ENCODE measurements at places on chromosomes 1 and 21.
A peak's percentile ranks its signal among the peaks of the same experiment; 100 is the strongest.

DNA sequence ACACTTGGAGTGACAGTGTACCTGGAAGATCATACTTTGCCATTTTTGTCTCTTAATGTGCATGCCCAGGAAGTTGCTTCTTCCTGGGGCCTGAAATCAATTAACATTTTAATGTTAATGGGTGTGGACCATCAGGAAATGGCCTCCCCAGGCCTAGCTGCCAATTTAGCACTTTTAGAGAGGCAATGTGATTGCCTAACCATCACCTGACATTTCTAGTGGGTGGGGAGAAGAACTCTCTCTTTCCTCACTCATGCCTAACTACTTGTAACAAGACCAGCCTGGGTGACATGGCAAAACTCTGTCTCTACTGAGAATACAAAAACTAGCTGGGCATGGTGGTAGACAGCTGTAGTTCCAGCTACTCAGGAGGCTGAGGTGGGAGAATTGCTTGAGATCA lies 549.0 kb upstream of the RGS18 start:
- no peak for DNase-seq

- DNase-seq, result no peak
Measured at GRCh38 chr1:178960482-178961240, 65.0 kb upstream of the FAM20B start.

DNA sequence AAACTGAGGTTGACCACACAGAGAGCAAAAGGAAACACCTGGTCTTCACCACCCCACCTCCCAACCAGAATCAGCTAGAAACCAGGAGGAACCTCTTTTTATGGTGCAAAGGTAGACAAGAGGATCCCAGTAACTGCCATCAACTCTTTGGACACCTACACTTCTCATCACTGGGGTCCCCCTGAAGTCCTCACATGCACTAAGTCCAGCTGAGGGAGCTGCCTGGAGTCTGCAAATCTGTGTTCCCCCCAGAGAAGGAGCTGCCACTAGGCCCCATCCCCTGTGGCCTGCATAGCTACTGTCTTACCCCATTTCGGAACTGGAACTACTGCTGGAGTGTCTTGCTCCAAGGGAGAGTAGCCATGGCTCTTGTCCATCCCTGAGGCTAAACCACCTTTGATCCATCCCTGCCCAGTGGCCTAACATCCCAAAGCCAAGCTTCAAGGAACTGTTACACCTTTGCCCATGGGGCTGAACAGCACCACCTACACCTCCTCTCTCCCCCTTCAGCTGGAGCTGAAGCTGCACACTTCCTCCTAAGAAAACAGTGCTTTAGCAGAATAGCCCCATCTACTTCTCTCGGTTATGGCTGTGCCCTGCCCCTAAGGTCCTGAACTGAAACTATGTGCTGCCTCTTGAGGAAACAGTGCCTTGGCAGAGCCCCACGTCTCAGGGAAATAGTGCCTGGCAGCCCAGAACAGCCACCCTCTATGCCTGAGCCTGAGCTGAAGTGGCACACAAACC lies 85.4 kb upstream of the CD53 start:
- DNase-seq, result no peak

DNA sequence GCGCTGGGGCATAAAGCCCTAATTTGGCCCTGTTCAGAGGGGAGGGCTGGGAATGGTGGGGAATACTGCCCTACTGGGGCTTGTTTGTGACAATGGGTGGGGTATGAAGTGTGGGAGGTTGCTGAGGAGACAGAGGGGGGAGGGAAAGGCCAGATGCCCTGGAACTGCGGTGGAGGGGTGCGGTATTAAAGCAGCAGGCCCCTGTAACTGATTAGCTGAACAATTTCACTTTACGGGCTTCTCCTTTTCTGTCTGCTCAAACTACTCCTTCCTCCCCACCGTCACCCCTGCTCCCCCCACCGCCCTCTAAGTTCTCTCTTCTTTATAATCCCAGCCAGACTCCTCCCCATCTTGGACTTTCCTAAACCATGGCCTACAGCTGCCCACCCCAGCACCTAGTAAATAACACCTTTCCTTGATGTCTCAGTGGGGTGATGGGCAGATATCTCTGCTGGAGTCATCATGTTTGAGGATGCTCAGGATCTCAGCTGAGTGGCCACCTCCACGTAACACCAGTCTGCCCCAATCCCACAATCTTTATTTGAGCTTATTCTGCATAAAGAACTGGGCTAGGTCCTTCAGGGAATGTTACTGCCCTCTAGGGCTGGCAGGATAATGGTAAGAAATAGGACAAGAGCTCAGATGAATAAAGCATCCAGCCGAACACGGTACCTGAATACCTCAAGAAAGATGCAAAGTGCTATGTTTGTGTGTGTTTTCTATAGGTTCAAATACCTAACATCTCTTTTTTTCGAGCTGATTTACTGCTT lies 33.5 kb downstream of the XCL1 start:
- no peak for DNase-seq

- peak; percentile 54 for DNase-seq
Measured at GRCh38 chr1:53982034-53982762, 35.8 kb downstream of the LDLRAD1 start.

- no peak for DNase-seq
Measured at GRCh38 chr1:95257758-95258157, 23.7 kb downstream of the RWDD3 start.

GRCh38 chr1:215375381-215375780 lies 191.7 kb upstream of the KCTD3 start:
- no peak for DNase-seq

GRCh38 chr1:46401964-46402626 lies 8.0 kb downstream of the FAAH start:
- DNase-seq, result peak; percentile 80

GRCh38 chr1:101293461-101294051 lies 56.7 kb downstream of the S1PR1 start:
- DNase-seq, result peak; percentile 51

DNA sequence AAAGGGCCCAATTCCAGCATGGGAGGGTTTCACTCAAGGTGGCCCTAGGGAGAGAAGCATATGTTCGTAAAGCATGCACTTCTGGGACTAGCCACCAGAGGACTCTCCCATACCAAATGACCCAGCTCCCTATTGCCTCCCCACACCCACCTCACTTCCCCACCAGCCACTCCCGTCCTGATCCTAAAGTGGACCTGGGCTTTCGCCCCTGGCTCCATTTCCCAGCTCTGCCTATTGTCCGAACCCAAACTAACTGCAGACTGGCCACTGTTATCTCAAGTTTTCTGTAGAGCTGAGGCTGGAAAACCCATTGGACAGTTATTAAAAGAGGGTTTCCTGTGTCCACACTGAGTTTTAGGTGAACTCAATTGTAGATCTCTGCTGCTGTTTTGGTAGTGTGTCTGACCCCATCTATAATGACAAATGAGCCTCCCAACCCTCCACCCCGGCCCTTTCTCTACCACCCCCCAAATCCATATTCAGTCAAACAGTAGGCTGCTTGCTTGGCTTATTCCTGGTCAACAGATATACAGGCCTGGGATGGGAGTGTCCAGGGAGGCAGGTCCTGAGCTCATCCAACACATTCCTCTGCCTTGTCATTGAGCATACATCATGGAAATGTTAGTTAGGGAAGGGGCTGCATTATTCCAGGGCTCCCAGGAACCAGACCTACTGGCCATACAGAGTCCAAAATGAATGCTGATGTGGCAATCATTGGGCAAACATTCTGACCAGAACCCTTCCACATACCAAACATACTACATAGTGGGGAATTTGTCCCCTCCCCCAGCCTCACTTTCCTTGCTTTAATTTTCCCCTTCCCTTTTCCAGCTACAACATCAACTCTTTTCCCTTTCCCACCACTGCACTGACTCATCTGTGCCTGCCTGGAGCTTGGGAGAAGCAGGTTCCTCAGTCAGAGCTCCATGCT lies 59.2 kb downstream of the ABCA4 start:
- peak; percentile 71 for DNase-seq

- DNase-seq, result no peak
Measured at GRCh38 chr1:8390707-8391106, 72.8 kb downstream of the SLC45A1 start.

- DNase-seq, result no peak
Measured at GRCh38 chr21:33760641-33761440, 118.5 kb downstream of the ITSN1 start.

- DNase-seq, result no peak
Measured at GRCh38 chr1:21302747-21303715, 12.8 kb upstream of the ECE1 start.

- no peak for DNase-seq
Measured at GRCh38 chr1:21680918-21681317, 11.8 kb upstream of the RAP1GAP start.

- no peak for DNase-seq
Measured at GRCh38 chr1:97038410-97038809, 316.8 kb downstream of the PTBP2 start.

- DNase-seq, result no peak
Measured at GRCh38 chr1:85427331-85427730, 37.6 kb downstream of the DDAH1 start.

DNA sequence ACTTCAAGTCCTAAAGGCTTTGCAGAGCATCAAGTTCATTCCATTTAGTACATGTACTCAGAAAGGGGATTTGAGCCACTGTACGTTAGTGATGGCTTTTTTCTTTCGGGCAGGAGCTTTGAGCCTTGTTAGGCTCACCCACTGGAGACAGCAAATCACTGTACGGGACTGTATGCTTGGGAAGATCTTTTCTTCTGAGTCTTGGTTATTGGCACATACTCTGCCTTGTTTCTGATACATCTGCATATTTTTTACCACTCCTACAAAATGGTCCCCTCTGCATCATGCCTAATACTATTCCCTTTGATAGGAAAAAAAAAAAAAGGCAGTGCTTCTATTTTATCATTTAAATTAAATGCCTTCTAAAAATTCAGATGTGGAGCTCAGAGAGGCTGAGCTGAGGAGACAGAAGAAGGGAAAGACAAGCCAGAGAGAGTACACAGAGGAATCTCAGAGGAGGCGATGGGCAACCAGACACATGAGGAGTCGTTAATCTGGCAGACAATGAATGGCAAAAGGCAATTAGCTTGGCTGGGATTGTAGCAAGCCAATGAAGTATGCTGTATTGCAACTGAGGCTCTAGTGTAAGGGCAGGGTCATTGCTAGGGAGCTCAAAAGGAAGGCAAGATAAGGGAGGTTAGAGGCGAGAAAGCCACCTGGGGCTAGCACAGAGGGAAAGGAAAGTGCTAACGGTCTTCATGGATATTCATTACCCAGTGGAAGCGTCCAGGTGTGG lies 39.4 kb downstream of the PHC2 start:
- DNase-seq, result no peak

GRCh38 chr1:170318736-170319135 lies 173.0 kb downstream of the NTMT2 start:
- no peak for DNase-seq

DNA sequence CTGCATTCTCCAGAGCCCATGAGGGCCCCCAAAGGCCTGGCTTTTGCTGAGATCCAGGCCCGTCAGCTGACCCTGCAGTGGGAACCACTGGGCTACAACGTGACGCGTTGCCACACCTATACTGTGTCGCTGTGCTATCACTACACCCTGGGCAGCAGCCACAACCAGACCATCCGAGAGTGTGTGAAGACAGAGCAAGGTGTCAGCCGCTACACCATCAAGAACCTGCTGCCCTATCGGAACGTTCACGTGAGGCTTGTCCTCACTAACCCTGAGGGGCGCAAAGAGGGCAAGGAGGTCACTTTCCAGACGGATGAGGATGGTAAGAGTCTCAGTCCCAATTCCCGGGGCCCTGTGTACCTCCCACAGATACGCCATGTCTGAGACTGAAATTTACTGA lies 39.1 kb downstream of the PTPRU start:
- no peak for DNase-seq

DNA sequence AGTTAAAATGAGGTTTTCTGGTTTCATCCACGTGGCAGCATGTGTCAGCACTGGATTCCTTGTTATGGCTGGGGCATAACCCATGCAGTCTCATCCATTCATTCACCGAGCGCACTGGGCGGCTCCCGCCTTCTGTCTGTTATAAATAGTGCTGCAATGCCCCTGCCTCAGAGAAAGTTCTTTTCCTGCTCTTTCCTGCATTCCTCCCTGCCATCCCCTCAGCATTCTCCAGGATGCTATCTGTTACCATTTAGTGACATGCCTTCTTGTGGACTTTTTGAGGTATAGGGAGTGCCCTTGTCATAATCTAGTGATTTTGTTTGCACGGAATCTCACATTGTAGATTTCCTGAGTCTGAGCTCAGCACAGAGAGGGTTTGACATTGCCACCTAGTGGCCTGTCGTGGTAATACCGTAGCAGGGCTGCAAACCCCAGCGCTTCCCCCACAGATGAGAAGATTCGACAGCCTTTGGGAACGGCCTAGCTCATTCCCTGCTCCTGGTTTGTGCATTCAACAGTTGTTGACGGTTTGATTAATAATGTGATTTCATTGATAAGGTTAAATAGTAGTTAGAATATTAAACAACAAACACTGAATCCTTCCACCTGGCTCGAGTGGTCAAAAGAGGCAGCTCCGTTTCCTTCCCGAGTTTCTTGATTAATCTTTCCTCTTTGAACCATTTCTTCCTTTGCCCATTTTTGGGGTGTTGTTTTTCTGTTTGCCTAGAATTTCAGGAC lies 46.3 kb downstream of the UMODL1 start:
- peak; percentile 79 for DNase-seq

DNA sequence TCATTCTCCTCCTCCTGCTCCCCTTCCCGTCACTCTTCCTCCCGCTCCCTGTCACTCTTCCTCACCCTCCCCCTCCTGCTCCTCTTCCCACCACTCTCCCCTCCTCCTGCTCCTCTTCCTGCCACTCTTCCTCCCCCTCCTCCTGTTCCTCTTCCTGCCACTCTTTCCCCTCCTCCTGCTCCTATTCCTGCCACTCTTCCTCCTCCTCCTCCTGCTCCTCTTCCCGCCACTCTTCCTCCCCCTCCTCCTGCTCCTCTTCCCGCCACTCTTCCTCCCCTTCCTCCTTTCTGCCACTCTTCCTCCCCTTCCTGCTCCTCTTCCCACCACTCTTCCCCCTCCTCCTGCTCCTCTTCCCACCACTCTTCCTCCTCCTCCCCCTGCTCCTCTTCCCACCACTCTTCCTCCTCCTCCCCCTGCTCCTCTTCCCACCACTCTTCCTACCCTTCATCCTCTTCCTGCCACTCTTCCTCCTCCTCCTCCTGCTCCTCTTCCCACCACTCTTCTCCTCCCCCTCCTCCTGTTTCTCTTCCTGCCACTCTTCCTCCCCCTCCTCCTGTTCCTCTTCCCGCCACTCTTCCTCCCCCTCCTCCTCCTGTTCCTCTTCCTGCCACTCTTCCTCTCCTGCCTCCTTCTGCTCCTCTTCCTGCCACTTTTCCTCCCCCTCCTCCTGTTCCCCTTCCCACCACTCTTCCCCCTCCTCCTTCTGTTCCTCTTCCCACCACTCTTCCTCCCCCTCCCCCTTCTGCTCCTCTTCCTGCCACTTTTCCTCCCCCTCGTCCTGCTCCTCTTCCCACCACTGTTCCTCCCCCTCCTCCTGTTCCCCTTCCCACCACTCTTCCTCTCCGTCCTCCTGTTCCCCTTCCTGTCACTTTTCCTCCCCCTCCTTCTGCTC lies 28.7 kb upstream of the ARTN start:
- DNase-seq, result no peak

DNA sequence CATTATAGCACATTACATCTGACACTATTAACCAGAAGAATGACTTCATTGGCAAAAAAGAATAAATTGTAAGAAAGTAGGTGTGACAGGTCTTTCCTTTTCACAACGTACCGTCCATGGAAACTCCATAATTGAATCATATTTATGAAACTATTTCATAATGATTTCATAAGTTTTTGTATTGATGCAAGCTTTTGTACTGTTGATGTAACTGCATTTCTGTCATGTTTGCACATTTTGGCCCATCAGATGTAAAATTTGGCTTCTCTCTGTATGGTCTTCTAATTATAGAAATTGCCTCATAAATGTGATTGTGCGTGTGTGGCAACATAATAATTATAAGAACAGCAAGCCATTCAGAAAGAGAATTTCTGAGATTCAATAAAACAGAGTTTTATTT lies 180.7 kb upstream of the ZNHIT6 start:
- DNase-seq, result no peak
